NCI-H2081 treated with DMSO at 0.1 percent for 48 hours (cell line): ENCODE measurements at places on chromosomes 13 and 19.

DNA sequence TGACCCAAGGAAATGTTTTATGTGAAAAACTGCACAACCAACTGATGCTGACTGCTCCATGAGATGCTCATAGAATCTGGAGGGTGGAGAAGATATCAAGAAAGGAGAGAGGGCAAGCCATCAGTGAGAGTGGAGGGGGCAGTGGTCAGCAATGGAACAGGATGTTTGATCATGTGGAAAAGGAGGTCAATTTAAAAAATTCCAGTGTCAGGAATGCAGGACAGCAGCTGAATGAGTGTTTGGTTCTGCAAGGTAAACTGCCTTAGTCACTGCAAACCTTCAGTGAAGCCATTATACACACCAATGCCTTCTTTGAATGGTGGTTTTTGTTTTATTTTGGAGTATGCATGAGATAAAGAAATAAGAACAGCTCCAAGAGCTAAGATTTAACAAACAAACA lies 121.5 kb downstream of the FGF14 start:
- DNase-seq = no peak

- DNase-seq = no peak
Observed at GRCh38 chr19:58083021-58083420, 15.0 kb downstream of the ZSCAN18 start.

DNA sequence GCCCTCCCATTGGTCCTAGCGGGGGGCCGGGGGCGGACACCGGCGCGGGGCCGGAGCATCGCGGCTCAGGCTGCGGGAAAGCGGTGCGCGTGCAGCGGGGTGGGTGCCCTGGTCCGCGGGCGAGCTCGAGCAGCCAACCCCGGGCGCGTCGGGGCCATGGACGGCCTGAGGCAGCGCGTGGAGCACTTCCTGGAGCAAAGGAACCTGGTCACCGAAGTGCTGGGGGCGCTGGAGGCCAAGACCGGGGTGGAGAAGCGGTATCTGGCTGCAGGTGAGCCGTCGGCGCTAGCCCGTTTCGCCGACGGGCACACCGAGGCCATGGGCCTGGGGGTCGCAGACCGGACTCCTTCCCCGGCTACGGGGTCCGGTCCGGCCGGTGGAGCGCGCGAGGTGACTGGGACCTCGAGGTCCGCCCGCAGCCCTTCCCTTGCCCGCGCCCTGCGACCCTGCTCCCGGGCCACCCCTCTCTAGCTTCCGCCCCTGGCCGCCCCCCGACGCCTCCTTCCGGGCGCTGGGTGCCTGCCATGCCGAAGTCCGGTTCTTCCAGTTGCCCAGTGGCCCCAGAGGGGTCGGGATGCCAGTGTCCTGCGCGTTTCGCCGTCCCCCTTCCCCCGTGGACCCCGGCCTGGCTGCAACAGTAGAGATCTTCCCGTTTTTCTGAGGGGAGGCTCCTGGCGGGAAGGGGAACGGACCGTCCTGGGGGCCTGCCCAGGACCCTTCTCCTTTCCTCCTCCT lies at the start of gene REEP6:
REEP6 (plus strand) TSS at position 68 of the 735 bp plus-strand sequence; CDS start at position 157, 89 bp downstream.
- no peak for DNase-seq

GRCh38 chr19:44960906-44961728 lies 5.9 kb downstream of the CLPTM1 start:
- no peak for DNase-seq

DNA sequence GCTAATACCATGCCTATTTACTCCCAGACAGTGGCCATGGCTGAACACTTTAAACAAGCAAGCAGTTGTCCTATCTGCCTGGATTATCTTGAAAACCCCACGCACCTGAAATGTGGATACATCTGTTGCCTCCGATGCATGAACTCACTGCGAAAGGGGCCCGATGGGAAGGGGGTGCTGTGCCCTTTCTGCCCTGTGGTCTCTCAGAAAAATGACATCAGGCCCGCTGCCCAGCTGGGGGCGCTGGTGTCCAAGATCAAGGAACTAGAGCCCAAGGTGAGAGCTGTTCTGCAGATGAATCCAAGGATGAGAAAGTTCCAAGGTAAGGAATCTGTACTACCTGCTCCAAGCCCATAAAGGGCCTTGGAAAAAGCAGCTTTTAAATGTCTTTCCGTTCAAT lies 8.6 kb downstream of the RFPL4AL1 start:
- DNase-seq = no peak

DNA sequence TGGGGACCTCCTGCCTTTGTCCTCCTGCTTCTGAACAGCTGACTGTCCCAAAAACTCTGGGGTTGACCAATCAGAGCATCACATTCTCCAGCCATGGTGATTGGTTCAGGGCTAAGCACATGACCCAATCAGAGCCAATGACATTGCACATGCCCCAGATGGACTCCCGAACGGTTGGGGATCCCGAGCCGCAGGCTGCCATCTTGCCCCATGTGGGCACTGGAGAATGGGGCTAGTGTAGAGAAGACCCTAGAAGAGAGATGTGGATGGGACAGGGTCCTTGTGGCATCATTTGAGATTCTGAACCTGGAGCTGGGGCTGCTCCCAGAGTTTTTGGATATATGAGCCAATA lies 31.3 kb upstream of the PEPD start:
- no peak for DNase-seq

DNA sequence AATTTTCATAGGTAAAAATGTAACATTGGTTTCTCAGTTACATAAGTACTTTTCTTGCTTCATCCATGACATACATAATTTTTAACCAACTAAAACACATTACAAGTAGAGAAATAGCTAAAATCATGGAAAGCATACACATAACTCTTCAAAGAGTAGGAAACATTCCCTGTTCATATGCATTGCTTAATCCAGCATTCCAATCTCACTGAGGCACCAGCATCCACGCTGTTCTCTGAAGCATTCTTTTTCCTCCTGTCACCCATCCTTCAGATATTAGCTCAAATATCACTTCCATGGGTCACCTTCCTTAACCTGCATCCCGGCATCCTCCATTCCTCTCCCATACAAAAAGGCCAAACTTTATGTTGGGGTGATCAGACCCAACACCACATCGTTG lies 79.1 kb downstream of the ZNF254 start:
- no peak for DNase-seq

- no peak for DNase-seq
Observed at GRCh38 chr19:32061315-32061714, 284.1 kb upstream of the ZNF507 start.

DNA sequence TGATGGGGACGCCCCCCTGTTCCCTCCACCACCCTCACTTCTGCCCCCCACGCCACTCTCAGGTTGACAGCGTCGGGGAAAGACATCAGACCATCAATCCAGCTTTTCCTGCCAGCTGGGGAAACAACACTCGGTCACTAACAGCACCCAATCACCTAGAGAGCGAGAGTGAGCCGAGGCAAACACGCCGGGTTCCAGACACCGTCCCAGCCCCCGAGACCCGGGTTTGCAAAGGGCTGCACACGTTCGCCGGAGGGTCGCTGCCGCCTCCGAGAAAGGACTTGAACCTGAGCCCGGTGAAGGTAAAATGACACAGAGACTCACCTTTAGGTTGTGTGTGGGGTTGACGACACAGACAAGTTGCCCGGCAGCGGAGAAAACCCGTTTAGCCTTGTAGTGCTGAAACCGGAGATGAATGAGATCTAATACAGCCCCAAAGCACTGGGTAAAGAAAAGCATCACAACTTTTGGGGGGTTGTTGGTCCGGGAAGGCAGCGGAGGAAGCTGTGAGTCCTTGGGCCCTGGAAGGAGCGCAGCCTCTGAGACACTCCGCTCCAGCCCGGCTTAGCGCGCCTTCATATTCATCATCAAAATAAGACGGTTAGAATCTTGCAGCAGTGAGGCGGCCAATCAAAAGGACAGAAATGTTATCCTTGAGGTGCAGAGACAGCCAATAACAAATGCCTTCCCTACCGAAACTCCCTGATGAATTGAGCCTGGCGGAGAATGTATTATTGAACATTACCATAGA lies at the start of gene SIAH3:
SIAH3 (minus strand) TSS at position 583 of the 751 bp plus-strand sequence; CDS start at position 459, 124 bp downstream.
- no peak for DNase-seq

GRCh38 chr19:38030686-38031422 lies 123.8 kb downstream of the SIPA1L3 start:
- DNase-seq = no peak

GRCh38 chr19:3527238-3527910 lies 11.6 kb upstream of the TEKTIP1 start:
- DNase-seq = no peak

DNA sequence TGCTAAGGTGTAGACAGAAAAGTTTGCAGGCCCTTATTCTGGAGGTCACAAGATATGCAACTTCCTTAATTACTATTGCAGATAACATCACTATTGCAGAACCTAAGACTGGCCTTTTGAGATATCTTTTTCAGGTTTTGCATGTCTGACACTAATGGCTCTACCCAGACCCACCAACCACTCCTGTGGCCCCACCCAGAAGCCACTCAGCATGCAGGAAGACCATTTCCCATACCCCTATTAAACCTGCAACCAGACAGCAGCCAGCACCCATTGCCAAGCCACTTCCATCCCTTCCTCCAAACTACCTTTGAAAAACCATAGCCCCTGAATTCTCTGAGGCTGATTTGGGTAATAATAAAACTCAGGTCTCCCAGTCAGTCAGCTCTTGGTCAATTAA lies 297.6 kb downstream of the SLITRK6 start:
- no peak for DNase-seq

- no peak for DNase-seq
Observed at GRCh38 chr19:11659612-11660011, 62.3 kb downstream of the ZNF627 start.

DNA sequence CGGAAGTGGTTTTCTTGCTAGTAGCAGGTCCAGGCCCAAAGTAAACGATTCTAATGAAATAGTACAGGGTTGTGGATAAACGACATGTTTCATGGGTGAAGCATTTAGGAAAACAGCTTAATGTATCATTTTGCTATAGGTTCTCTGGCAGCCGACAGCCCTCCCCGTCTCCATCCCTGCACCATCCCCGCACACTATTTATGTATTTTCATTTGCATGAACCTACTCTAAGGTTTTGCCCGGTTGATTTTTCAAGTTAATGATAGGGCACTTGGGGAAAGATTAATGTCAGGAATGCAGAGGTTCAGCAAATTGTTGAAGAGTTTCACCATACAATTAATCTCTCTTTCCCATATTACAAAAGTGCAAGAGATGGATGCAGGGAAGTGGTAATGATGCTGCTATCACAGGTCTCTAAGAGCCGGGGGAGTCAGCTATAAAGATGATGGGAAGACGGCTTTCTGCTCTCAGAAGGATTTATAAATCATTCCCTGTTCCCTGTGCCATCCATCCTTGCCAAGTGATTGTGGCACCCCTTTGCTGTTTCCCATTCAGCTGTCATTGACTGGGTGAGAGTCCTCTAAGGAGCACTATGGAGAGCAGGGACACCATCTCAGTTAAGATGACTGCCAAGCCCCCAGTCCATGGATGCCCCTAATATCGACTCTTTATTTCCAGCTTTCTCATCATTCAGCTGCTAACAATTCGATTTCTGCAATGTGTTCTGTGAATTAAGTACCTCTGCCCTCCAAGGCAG lies 186.3 kb downstream of the IRS2 start:
- no peak for DNase-seq

- DNase-seq = no peak
Observed at GRCh38 chr13:33471204-33471603, 185.6 kb upstream of the STARD13 start.

DNA sequence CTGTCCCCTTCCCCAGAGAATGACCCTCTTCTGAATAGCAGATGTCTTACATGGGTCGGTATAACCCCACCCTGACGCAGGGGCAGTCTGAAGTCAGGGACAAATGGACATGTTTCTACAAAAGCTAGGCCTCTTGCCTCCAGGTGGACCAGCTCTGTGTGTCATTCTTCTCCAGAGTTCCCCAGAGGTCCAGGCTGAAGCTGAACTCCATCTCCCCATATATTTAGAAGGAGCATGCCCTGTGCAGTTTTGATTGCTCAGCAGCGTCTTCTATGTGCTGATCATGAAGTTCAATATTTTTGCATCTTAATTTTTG lies 8.8 kb upstream of the NALCN start:
- no peak for DNase-seq

GRCh38 chr13:44921246-44921877 lies 67.9 kb downstream of the NUFIP1 start:
- no peak for DNase-seq

DNA sequence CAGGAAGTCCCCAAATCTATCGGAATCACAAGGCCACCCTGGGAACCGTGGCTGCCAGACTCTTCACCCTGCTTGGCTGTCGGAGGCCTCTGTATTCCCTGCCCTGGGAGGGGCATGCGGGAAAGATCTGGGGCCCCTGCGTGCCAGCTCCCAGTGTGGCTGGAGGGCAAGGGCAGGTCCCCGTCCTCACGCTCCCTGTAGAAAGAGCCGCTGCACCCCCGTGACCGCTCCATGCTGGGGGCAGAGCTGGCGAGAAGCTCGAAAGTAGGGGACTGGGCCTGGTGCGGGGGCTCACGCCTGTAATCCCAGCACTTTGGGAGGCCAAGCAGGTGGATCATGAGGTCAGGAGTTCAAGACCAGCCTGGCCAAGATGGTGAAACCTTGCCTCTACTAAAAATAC lies 208.4 kb upstream of the SOX1 start:
- no peak for DNase-seq

DNA sequence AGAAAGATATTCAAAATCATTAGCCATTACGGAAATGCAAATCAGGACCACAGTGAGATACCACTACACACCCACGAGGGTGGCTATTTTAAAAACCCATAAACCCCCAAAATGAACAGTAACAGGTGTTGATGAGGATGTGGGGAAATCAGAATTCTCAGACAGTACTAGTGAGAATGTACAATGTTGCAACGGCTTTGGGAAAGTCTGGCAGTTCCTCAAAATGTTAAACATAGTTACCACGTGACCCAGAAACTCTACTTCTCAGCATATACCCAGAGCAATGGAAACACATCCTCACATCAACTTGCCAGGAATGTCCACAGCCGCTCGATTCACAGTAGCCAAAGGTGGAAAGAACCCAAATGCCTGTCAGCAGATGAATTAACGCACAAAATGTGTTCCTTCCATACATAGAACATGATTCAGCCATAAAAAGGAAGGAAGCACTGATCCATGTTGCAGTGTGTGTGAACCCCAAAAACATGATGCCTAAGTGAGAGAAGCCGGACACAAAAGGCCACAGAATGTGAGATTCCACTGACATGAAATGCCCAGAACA lies 7.0 kb downstream of the PLVAP start:
- DNase-seq = no peak

DNA sequence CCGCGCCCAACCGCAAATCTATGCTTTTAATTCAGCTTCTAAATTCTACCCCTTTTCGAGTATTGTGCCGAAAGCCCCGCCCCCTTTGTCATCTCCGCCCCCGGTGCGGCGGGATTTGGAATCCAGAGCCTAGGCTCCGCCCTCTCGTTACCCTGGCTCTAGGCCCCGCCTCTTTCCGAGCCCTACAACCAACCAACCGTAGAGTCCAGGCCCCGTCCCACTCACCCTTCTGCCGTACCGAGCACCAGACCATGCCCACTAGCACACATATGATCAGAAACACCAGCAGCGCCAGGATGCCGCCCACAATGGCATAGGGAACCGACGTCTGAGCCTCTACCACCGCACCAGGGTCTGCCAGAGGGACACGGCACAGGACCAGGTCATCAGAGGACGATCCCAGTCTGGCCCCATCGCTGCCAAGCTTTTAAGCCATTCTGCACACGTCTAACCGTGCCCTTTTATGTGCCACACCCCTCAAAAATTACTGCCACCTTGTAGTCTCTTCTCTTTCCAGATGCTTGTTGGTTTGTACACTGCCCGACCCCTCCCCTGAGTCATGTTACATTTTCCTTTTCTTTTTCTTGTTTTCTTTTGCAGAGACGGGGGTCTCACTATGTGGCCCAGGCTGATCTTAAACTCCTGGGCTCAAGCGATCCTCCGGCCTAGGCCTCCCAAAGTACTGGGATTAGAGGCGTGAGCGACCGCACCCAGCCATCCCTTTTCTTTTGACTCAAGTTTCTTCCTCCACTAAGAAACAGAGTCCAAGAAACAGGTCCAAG lies 4.7 kb upstream of the ZNF428 start:
- no peak for DNase-seq
